B cell (primary cell): ENCODE measurements at places on chromosomes 7 and 10.

- DNase-seq, result no peak
Measured at GRCh38 chr10:13928451-13928850, 341.7 kb downstream of the PRPF18 start.

GRCh38 chr10:92567952-92568600, 5.8 kb downstream of the IDE start:
- no peak for DNase-seq

- no peak for DNase-seq
Measured at GRCh38 chr7:112083776-112084355, 122.3 kb downstream of the DOCK4 start.

DNA sequence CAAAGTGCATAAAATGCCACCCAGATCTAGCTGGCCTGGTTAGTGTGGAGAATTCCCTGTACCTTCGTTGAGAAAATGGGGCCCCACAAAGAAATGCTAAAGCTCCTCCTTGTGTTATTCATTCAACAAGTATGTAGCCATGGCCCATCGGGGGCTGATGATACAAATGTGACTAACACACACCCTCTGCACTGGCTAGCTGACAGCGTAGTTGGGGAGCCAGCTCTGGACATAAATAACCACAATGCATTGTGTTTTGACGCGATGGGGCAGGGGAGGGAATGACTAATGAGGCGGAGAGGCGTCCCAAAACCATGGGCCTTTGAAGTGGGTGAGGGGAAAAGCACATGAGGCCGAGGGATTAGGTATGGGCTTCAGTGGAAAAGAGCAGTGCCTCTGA, 28.2 kb upstream of the ASL start:
- DNase-seq, result no peak
